T-helper 1 cell (primary cell): ENCODE measurements at places on chromosomes 7 and 10.

GRCh38 chr7:29622335-29623265 is 59.0 kb downstream of the PRR15 start:
- no peak for DNase-seq

GRCh38 chr10:113045147-113046055 is 95.4 kb downstream of the TCF7L2 start:
- no peak for DNase-seq

- DNase-seq = no peak
These were observed 25.9 kb downstream of the CFAP46 start for GRCh38 chr10:132916421-132916841.

GRCh38 chr10:77441353-77442166 is 196.0 kb downstream of the KCNMA1 start:
- DNase-seq = no peak

- DNase-seq = no peak
These were observed 47.6 kb downstream of the ZRANB1 start for GRCh38 chr10:124989526-124989925.

- no peak for DNase-seq
These were observed 358.3 kb upstream of the KIAA1217 start for GRCh38 chr10:23850631-23851030.
